ENCODE measurements at places on chromosomes 2 and 18.

GRCh38 chr2:75065402-75066008 lies 107.1 kb downstream of the POLE4 start:
- DNase-seq, result no peak

DNA sequence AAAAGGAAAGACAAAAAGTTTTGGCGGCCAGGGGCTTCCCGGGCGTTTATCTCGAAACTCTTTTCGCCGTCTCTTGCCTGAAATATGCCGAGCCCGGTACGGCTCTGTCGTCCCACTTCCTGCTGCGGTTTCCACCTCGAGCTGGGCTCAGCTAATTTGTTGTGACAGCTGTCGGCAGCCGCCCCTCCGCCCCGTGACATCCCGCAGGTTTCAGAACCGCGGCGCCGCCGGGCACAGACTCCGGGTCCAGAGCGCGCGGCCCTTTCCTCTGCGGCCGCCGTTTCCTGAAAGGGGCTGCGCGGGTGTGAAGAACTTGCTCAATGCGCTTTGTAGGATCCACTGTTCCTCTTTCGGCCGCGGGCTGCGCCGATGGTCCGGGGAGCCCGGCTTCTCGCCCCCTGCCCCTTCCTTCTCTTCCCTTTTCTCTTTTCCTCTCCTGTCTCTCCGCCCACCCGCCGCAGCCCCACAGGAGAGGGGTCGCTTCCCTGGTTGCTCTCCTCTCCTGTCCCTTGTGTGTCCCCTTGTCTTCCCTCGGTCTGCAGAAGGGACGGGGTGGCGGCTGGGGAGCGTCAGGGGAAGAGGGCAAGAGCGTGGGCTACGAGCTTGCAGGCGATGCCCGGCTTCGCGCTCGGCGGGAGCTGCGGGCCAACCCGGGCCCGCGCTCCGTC lies 648 bp downstream of the ARID5A start:
- DNase-seq, result peak; percentile 73

DNA sequence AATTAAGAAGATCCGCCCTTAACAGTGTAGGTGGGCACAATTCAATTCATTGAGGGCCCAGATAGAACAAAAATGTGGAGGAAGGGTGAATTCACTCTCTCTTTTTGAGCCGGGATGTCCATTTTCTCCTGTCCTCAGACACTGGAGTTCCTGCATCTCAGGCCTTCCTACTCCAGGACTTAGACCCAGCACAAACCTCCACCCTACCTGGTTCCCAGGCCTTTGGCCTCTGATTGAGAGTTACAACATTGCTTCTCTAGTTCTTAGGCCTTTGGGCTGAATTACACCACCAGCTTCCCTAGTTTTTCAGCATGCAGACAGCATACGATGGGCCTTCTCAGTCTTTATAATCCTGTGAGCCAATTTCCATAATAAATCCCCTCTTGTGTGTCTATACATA lies 87.8 kb upstream of the TMEM17 start:
- DNase-seq, result no peak

DNA sequence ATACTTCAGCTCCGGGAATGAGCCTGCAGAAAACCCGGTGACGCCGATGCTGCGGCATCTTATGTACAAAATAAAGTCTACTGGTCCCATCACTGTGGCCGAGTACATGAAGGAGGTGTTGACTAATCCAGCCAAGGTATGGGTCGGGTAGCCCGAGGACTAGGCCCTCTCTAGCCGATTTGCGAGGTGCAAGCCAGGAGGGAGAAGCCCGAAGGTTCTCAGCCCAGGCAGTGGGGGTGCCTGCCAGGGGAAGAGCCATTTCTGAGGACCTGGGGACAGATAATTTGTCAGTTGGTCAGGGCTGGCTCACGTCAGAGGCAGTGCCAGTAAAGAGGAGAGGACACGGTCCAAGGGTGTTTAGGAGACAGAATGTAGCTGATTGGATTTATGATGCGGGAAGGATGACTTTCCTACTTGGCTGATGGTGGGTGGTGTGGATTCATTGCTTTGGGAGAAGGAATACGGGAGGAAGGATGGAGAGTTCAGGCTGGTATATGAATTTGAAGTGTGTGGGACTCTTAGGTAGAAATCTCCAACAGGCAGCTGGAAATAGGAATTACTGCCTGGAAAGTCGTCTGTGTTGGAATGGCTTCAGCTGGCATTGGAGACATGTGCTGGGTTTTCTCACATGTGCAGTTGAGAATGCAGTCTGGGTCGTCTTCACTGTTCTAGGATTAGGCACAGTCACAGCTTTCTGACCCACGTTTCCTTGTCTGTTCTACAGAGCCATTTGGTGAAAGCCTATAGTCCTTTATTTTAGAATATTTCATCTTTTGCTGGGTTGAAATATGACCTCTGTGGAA lies 874 bp downstream of the NDUFAF7 start:
- DNase-seq, result no peak

DNA sequence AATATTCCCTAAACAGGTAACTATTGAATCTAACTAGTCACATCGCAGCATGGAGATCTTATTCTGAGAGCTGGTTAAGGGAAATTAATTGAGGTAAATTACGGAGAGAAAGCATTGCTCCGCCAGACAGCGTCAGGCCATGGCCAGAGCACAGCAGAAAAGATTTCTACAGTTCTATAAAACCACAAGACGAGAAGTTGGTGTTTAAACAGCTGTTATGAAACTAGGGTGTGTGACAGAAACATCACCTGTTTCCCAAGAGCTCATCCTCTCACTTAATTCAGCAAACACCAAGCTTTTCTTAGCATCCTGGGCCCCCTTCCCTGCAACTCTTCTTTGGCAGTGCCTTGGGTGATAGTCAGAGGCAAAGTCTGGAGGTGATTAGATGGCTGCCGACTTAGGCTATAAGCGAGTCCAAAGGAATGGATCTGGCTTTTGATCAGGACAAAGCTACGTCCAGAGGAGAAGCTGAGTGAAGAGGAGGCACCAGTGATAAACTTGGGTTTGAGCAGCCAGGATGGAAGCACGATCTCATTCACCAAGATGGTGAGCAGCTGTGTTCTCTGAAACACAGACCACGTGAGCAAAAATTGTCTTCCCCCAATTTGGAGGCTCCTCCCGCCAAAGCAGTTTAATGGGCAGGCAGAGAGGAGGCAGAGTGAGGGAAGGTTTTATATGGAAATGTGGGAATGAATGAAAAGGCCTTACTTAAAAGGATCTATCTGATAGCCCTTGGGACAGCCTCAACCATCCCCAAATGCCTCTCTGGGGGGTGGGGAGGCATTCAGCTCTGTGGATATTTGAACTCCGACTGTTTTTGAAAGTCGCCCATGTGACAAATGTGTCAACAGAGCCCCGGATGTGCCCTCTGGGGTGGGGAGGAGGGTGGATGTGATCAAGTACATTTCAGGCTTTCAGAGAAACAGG lies 57.8 kb downstream of the PKDCC start:
- no peak for DNase-seq

DNA sequence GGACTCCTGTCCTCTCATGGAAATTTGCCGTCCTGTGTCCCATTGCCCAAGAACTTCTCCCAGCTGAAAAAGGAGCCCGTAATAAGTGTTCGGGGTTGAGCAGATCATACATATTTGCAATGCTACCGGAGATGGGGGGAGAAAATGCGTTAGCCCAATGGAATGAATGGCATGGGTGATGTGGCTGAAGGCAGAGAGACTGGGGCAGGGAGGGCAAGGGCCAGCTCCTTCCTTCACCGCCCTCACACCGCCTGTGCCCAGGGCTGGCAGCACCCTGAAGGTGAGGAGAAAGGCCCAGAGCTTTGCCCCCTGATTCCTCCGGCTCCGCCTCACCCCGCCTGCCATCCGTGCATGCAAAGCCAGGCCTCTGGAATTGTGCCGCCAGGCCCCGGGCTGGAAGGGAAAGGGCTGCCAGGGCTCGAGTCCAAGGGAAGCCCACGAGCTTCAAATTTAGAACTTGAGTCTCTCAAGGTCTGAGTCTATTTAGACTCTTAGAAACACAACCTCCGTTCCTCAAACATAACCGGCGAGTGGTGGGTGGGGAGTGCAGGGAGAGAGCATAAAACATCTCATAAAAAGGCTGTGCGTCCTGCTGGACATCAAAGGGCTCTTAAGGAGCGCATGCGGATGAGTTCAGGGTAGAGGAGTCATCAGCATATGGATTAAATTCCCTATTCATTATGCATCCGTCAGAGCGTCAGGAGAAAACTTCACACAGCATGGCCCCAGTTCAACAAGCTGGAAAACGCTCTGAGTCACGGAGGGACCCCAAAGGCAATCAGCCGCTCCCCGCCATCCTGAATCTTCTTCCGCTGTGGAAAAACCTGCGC lies 121.7 kb upstream of the GLI2 start:
- no peak for DNase-seq

GRCh38 chr18:8264861-8265411 lies 344.3 kb upstream of the RAB12 start:
- no peak for DNase-seq

DNA sequence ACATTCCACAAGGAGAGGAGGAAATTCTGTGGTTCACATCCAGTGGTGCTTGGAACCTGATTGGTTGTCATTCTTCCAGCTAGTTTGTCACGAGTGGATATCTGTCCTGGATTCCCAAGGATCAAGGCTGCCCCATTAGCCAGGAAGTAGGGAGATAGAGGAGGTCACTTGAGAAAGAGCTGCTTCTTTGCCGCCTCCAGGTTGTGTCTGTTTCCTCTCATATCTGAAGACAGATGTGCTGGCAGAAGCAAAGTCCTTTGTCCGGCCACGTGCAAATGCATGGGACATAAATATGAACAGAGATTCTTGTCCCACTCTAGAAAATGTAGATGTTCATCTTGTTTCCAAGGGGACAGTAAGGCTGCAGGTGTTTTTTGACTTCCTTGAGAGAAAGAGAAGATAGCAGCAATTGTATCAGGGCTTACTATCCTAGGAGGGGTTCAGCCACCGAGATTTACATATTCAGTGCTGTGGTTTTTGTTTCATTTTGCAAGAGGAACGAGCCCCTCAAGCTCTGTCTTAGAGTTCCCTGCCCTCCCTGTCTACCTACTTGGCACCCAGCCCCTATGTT lies 174.4 kb downstream of the RPIA start:
- DNase-seq, result no peak

Measured in stimulated activated CD8-positive, alpha-beta memory T cell treated with anti-CD3 and anti-CD28 coated beads, Interleukin-4, amount 100 ng/mL, for 1 hour (primary cell).